Sigmoid colon (tissue), 7 donors: ENCODE measurements at places on chromosomes 12 and 14. TPM values are rescaled to one million over a fixed set of nuclear protein-coding genes. Genes with fewer than 3 reads are reported as not detected.

Gene APOLD1
- 13.9 TPM for total RNA-seq

Gene ADAMTS20
- total RNA-seq: not detected

Gene SDSL
- total RNA-seq: 0.82 TPM

Gene RPL36AL
- total RNA-seq: 183 TPM

Gene KLHL33
- 1.4 TPM for total RNA-seq

Gene HCAR1
- total RNA-seq: not detected

Gene TBC1D30
- 0.83 TPM for total RNA-seq

Gene LRRK2
- 24.4 TPM for total RNA-seq

Gene HOXC9
- total RNA-seq: not detected

Gene SLCO1B3
- not detected for total RNA-seq

Gene OR11H12
- total RNA-seq: not detected

GRCh38 chr14:96576359-96576758 lies 74.2 kb downstream of the PAPOLA start:
- no peak for DNase-seq

DNA sequence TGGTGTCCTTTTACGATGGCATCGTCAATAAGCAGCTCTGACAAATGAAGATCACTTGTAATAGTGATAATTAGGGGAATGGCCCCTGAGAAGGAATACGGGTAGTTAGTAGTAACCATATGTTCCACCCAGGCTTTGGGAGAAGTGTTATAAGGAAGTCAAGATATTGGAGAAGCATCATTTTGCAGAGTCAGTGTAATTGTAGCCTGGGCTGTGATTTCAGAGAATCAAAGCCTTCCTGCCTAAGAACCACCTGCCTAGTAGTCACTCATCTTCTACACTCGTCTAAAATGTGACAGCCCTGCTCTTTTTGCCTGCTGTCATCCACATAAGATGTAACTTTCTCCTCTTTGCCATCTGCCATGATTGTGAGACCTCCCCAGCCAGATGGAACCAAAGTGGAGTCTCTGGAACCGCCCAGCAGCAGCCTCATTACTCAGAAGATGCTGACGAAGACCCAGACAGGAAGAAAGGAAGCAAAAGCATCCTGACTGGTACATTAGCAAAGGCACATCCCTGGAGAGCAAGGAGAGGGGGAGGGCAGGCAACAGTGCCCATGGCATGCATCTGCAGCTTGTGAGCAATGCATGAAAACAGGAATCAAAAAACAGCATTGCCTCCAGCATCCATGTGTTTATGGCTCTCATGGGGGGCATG lies 12.6 kb upstream of the EDDM3A start:
- DNase-seq: no peak

- no peak for DNase-seq
Observed at GRCh38 chr12:109612975-109613502, 39.4 kb downstream of the MVK start.

DNA sequence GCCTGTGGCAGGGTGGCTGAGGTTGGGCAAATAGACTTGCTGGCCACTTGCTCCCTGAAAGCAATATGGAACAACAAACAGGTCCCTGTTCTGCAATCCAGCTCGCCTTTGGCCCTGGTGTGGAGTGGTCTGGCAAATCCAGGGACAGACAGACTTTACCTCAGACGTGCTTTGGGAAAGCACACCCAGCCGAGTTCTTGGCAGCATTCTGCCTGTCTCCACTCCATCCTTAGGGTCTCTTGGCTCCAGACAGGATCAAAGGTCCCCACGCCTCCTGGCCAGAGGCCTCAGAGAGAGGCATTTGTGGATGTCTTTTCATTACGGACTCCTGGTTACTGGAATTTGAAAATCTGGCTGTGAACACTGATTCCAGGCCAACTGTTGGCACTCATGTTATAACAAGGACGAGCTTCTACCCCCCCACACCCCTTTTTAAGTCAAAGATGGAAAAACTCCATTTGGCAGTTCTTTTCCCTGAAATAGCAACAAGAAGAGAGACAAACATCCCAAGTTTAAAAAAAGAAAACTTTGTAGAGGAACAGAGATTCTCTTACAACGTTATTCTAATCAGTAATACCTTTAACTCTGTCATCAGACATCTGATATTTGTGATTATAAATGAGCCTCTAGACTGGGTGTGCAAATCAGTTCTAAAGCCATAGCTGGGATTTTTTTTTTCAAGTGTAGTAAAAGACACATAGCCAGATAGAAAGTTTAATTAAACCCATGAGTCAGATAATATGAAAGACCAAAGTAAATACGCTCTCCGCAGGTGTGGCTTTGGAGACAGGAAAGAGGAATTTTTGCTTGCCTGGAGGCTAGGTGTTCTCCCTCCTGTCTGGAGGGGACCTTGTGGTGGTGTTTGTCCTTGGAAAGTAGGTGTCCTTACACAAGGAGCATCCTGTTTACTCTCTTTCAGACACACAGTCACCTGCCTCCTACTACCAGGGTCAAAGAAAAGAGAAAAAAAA lies 60.7 kb downstream of the GALNT8 start:
- DNase-seq: no peak

- DNase-seq: no peak
Observed at GRCh38 chr14:68403191-68404145, 389.4 kb downstream of the ZFP36L1 start.

GRCh38 chr12:131063413-131063812 lies 109.7 kb downstream of the ADGRD1 start:
- DNase-seq: no peak

GRCh38 chr14:71399057-71399487 lies 491.8 kb downstream of the PCNX1 start:
- DNase-seq: no peak

DNA sequence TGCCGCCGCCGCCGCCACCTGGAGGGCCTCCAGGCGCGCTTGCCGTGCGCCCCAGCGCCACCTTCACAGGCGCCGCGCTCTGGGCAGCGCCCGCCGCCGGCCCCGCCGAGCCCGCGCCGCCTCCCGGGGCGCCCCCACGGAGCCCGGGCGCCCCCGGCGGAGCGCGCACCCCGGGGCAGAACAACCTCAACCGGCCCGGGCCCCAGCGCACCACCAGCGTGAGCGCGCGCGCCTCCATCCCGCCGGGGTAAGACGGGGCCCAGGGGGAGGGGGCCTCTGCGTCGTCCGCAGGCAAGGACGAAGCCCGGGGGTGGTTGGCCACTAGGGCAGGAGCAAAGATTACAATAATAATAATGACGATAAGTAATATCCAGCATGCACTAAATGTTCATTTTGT lies 21.3 kb downstream of the DTX1 start:
- no peak for DNase-seq

GRCh38 chr14:75310295-75311111 lies 31.9 kb downstream of the FOS start:
- DNase-seq: peak; percentile 92

DNA sequence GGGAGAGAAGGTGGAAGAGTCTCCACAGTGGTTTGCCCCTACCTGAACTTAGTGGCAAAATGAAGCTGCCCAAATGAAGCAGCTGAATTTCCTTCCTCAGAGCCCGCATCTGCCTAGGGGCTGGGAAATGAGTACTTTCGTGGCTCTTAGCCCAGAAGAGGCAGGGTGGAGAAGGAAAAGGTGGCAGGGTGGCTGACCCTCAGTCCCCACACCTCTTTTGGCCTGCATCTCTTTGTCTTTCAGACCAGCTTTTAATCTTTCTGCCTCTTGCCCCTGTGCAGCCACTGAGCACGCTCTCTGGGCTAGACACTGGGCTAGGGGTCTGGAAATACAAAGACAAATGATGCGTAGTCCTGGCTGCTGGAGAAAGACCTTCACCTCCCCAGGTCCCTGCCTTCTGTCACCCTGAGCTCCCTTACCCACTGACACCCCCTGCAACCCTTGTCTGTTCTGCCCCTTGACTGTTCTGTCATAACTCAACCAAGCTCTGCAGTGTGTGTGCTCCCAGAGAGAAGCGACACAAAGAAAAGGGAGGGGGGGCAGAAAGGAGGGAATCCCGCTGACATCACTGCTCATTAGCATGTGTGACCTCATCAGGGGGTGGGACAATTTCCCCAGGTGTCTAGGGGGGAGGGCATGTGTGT lies 371 bp upstream of the REM2 start:
- peak; percentile 70 for DNase-seq

- DNase-seq: peak; percentile 80
Observed at GRCh38 chr14:100031506-100032281, 33.5 kb upstream of the EVL start.

DNA sequence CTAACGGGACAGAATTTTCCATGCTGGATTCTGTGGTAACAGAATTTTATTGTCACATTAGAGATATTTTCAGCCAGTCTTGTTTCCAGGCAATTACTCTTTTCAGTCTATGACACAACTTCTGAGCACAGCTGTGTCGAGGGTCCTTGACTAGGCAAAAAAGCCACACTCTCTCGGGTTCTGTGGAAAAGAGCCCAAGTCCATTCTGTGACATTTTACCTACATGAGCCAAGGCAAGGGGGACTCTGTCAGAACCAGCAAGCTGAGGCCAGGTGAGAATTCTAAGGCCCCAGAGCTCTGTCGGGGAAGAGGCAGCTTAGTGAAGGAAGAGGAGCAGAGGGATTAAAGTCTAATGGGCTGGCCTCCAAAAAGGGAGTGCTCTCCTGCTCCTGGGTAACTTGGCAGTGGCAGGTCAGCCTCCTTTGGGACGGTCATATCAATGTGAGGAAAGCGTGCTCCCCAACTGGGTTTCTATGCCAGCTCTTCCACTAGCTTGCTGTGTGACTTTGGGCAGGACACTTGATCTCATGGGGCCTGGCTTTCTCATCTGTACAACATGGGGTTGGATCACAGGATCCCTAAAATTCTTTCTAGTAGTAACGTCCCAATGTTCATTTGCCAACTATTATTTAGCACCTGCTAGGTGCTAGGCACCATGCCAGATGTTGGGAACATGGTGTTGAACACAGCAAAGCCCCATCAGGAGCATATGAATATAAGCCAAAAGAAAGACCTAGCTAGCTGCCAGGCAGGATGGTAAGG lies 16.0 kb upstream of the RIC8B start:
- no peak for DNase-seq

DNA sequence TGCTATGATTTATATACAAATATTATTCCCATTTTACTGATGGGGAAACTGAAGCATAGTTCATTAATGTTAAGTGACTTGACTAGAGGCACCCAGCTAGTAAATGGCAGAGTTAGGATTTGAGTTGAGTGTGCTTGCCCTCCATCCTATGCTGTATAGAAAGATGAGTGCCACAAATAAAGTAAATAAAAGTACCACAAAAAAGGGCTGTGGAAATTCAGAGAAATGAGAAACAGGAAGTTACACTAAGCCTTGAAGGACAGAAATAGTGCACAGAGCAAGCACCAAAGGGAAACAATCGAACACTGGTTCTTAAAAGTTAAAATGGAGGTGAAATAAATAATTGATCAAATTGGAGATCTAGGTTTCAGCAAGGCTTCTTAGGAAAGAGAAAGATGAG lies 9.2 kb upstream of the ABCD2 start:
- no peak for DNase-seq

DNA sequence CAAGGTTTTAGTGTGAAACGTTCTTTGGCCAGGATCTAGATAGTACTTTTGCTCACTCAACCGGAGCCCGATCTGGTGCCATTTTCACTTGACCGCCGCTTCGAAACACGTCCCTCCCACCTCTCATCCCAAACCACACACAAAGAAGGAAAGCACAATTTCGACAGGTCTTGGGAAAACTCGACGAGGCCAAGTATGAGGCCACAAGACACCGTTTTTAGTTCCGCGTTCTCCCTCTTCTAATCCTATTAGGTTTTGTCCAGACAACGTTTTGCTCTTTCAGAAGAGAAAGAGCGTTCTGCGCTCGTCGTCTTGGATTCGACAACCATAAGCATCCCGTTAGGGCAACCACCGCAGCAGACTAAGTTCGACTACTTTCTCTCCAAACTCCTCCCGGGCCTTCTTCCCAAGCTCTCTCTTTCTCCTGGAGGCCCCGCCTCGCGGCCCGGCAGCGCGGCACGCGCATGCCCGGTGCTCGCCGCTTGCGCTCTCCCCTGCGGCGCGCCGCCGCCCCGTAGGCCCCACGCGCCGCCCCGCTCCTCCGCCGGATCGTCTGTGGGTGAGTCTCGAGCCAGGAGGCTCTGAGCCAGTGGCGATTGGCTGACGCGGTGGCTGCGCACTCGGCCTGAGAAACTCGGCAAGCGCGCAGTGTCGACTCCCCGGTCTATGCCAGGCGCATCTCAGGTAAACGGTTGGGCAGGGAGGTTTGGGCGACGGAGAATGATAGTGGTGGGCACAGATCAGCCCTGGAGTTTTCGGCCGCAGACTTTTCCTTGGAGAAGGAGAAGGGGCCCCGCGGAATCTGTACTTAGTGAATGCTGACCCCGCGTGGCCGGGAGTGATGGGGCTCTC lies at the start of gene MIPOL1:
Gene MIPOL1, plus strand, starts transcription at position 517 of the 852 bp plus-strand sequence. CDS start 49,952 bp downstream, outside the sequence.
- peak; percentile 92 for DNase-seq

DNA sequence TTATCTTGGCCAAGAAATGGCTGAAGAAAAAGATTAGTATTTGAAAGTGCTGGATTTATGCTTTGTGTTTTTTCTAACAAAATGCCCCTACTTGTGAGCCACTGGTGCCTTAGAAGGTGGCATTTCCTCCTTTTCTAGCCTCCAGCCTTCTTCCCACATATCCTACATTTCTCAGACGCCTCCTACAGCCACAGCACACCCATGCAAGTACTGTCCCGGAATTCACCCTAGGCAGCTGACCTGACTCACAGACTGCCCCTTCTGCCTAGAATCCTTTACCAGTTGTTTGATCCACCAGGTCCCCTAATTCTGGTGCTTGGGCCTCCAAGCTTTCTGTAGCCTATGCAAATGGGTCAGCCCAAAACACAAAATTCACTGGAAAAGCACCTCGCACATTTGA lies 166.0 kb downstream of the FOXN3 start:
- DNase-seq: no peak

- DNase-seq: no peak
Observed at GRCh38 chr12:68855771-68856170, 47.8 kb downstream of the MDM2 start.

DNA sequence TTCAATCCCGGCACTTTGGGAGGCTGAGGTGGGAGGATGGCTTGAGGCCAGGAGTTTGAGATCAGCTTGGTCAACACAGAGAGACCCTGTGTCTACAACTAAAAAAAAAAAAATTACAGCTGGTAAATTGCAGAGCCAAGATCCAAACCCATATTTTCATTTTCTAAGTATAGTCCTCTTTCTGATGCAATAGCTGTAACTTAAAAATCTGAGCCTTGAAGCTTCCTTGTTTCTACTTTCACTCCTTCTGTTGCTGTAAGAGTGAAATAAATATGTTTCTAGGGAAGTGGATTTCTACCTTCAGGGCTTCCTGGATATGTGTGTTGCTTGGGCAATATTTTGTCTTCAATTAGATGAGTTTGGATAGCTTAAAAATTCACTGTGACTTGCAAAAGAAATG lies 42.0 kb upstream of the PRICKLE1 start:
- DNase-seq: no peak

GRCh38 chr14:80485764-80486163 lies 274.5 kb upstream of the DIO2 start:
- DNase-seq: no peak

- DNase-seq: peak; percentile 94
Observed at GRCh38 chr12:88580051-88580871, at the start of gene KITLG. Gene KITLG, minus strand, starts transcription at chr12:88580471. Its CDS starts 193 bp downstream, at chr12:88580278.
